LoVo (cell line): ENCODE measurements at places on chromosomes 13 and 19.

GRCh38 chr13:39586151-39586550 lies 16.8 kb downstream of the LHFPL6 start:
- no peak for DNase-seq

- DNase-seq, result no peak
Measured at GRCh38 chr13:33520468-33520839, 234.9 kb upstream of the STARD13 start.

- DNase-seq, result no peak
Measured at GRCh38 chr19:2199215-2199614, 35.5 kb downstream of the DOT1L start.

DNA sequence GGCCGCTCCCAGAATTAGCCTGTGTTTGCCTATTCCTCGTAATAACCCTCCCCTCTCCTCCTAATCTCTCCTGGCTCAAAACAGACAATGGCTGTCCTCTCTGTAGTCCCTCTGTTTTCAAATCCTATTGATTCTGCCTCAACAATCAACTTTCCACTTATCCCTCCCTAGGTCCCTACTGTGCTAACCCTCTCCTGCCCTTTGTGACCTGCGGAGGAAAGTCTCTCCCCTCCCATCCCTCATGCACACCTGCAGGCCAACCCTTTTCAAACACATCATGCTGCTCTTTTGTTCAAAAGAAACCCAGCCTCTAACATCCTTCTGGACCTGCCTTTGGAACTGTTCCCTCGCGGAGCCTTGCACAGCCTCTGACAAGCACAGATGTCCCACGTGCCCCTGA lies 37.3 kb downstream of the CILP2 start:
- DNase-seq, result no peak

DNA sequence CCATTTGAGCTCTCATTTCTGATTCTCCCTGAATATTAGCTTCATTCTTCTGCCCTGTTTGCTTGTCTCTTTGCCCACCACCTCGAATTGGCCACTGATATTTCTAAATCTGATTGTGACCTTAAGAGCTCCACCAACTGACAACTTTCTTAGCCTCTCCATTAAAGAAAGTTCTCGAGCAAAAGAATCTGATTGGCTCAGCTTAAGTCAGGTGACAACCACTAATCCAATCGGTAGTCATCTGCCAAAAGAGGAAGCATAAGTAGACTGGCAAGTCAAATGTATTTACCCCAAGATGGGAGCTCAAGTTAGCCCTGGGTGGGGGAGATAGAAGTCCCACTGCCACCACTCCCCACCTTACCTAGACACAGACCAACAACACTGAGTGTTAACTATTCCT lies 41.5 kb downstream of the NOTCH3 start:
- DNase-seq, result no peak

DNA sequence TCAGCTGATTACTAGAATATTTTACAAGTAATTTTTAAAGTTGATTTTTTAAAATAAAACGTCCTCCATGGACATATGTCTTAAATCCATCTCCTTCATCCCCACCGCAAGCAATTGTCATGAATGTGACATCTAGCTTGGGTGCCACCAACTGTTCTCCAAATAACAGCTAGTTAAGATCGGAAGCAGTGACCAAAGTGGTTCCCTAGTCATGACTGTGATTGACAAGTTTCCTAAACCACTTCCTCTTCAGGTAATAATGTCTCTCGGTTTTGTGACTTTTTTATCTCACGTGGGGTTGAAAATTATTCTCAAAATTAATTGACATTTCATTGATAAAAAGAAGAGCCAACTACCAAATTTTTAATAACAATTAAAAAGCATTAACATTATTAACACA lies 135.3 kb upstream of the MIR17HG start:
- DNase-seq, result no peak

DNA sequence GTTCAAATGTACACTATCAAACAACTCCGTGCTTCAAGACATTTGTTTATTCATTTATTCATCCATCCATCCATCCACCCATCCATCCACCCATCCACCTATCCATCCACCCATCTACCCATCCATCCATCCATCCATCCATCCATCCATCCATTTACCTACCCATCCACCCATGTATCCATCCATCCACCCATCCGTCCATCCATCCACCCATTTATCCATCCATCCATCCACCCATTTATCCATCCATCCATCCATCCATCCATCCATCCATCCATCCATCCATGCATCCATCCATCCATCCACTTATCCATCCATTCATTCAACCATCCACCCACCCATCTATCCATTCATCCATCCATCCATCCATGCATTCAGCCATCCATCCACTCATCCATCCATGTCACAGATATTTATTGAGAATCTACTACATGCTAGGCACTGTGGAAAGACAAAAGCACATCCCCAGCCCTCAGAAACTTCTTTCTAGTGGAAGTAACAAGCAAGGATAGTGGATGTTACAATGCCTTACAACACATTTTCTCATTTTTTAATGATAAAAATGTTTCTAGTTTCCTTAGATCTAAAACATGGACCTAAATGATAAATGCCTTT lies 237.6 kb downstream of the ZNF536 start:
- DNase-seq, result no peak

DNA sequence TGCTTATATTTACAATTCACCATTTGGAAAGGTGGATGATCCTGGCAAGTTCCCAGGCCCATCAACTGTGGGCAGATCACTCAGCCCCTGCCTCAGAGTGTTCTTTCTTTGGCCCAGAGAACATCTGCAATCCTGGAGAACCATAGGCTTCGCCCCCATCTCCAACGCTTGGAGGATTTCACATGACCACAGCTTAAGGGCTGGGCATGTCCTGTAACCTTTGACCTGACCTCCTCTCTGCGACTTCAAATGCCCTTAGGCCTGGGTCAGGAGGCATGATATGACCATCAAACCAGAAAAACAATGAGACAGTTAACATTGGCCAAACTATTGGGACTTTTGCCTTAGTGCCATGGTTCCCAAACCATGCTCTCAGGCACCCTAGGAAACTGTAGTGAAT lies 7.2 kb upstream of the MBNL2 start:
- DNase-seq, result no peak

- DNase-seq, result no peak
Measured at GRCh38 chr13:51825165-51825592, 19.8 kb downstream of the TMEM272 start.

DNA sequence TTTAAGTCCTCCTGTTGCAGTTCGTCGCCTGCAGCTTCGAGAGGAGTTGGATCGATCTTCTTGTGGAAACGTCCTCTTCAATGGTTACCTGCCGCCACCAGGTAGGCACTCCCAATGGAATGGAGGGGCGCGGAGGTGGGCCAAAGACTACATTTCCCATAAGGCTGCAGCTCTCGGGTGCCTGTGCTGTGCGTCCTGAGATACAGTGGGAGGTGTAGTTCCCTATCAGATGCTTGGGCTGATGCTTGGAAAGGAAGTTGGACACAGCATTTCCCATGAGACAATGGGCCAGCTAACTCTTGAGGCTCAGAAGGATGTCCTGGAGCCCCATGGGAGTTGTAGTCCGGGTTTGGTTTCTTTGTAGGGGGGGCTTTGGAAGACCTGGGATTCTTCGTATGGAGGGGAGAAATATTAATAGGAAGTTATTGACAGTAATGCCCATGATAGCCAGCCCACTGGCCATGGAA lies 1.8 kb downstream of the SHKBP1 start:
- DNase-seq, result no peak

- peak; percentile 72 for DNase-seq
Measured at GRCh38 chr13:97855570-97856303, 97.7 kb upstream of the IPO5 start.

- DNase-seq, result peak; percentile 50
Measured at GRCh38 chr19:58409010-58409790, 751 bp downstream of the ZNF584 start.

DNA sequence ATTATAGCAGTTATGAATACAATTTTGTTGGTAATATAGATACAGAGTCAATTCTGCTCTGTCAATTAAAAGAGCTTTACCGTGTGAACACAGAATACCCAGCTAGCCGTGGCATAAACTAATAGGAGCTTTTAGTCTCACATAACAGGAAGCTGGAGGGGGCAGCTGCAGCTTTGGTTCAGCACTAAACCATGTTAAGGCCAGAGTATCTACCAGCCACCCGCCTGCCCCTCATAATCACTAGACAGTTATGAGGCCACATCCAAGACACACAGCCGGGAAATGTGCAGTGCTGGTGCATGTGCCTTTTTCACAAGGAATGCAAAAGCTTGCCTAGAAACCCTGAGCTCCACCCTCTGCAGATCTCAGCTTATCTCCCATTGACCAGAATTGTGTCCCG lies 62.3 kb downstream of the SGCG start:
- no peak for DNase-seq

GRCh38 chr19:32206065-32206464 lies 139.3 kb upstream of the ZNF507 start:
- no peak for DNase-seq

DNA sequence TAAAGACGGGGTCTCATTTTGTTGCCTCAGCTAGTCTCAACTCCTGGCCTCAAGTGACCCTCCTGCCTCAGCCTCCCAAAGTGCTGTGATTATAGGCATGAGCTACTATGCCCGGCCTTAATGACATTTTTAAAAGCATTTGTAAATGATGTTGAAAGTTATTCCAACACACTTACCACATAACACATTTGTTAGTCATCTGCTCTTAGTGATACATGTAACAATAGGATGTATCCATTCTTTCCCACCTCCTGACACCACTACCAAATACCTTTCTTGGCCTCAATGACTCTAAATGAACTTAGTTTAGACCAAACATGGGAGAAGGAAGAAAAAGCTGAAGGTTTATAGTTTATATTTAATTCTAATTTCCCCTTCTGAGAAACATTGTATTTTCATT lies 59.8 kb upstream of the MEDAG start:
- no peak for DNase-seq

DNA sequence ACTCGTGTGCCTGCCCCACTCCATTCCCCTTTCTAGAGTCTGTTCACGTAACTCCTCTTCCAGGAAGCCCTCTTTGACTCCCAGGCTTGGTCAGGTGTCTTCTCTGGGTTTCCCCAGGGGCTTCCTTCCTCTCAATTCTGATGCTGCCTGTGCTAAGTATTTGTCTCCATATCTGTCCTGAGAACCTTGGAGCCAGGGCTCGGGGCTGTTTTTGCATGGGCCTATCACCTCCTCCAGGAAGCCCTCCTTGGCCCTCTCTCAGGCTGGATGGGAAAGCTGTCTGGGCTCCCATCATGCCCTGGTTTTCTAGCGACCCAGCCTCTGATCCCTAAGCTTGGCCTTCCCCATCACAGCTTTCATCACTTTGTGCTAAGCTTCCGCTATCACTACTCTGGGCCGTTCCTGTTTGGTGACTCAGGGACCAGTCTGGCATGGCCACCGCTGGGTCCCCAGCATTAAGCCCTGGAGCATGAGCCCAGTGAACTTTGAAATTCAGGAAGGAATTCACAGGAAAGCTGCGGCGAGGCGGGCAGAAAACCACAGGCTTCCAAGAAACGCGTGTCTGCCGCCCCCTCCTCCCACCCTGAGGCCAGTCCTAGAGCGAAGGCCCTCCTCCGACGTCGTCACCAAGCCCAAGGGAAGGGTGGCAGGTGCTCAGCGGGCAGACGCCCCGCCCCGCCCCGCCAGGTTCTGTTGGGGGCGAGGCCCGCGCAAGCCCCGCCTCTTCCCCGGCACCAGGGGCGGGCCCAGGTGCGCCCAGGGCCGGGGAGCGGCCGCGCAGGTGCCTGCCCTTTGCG lies 486 bp upstream of the SPINT2 start:
- DNase-seq, result peak; percentile 96

GRCh38 chr13:91383836-91384235 lies 14.6 kb upstream of the GPC5 start:
- DNase-seq, result no peak

DNA sequence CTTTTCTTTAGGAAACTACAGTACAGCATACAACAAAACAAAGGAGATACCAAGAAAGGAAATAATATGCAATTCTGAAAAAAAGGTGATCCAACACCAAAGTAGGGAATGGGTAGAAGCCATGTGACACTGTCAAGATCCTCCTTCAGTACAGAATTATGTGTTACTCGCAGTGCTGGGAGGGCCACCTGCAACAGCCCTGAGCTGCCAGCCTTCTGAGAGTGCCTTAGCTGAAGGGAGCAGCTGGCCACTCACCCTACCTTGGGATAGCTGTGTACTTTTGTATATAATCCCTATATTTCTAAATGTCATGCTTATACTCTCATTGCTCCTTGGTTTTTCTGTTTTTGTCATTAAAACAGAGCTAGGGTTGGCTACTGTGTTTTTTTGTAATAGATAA lies 1518.2 kb upstream of the PCDH20 start:
- no peak for DNase-seq

DNA sequence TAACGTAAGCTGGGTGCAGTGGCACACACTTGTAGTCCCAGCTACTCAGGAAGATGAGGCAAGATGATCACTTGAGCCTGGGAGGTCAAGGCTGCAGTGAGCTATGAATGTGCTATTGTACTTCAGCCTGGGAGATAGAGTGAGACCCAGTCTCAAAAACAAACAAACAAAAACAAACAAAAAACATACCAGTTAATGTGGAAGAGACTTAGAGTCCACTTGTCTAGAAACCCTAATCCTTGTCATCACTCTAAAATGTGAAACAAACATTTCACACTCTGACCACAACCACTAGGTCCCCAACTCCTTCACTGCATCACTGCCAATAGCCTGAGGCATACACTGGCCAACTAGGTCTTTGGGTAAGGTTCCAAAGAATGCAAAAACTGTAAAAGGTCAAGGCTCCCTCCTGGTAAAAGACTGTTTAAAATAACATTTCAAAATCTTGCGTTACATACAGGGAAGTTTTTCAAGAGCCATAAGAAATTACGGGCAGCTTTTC lies 28.6 kb upstream of the CYP2B6 start:
- peak; percentile 46 for DNase-seq

DNA sequence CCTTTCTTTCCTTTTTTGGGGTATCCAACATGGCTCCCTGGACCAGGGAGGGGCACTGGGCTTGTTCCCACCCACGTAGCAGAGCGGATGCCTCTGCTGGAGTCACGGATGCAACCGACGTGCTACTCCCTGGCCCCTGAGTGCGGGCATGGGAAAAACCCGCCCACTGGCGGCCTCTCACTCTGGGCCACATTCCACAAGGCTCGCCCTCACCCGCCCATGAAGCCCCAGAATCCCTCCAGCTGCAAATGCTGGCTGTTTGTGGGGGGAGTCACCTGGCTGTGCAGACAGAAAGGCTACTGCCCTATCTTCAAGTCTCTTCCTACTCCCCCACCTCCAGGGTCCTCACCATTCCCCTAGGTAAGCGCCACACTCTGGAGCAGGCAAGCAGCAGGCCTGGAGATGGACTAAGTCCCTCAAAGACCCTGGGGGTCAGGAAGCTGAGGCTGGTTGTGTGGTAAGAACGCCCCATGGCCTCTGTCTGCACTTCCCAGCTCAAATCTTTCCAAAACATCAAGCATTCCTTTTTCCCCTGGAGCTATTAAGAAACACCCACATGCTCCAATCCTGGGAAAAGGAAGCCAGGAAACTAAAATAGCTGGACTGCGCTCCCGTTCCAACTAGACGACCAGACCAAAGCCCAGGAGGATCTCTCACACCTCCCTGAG lies 17.9 kb upstream of the EPHX3 start:
- no peak for DNase-seq

- no peak for DNase-seq
Measured at GRCh38 chr13:79780240-79780639, 299.3 kb downstream of the NDFIP2 start.

GRCh38 chr19:46697204-46697960 lies 19.5 kb downstream of the PRKD2 start:
- DNase-seq, result no peak
